MCF 10A (cell line): ENCODE measurements at places on chromosomes 3 and 15.

DNA sequence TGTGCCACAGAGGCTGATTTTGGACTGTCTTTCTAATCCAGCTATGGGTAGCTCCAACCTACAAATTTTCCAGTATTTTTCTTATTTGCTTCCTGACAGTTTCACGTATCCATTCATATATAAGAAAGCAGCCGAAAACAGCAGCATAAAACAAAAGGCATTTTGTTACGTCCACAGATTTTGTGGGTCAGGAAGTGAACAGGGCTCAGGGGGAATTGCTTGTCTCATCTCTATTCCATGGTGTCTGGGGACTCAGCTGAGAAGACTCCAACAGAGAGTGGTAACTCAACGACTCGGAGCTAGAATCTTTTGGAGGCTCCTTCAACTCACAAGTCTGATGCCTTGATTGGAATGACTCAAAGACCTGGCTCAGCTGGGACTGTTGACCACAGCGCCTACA is 11.7 kb upstream of the SAMMSON start:
- no peak for DNase-seq

GRCh38 chr3:12829886-12830784 is 11.2 kb downstream of the RPL32 start:
- DNase-seq = peak; percentile 29

GRCh38 chr15:75454471-75455378 is 3.2 kb upstream of the SIN3A start:
- DNase-seq = no peak

GRCh38 chr15:29067949-29068348 is 182.2 kb downstream of the APBA2 start:
- DNase-seq = no peak

DNA sequence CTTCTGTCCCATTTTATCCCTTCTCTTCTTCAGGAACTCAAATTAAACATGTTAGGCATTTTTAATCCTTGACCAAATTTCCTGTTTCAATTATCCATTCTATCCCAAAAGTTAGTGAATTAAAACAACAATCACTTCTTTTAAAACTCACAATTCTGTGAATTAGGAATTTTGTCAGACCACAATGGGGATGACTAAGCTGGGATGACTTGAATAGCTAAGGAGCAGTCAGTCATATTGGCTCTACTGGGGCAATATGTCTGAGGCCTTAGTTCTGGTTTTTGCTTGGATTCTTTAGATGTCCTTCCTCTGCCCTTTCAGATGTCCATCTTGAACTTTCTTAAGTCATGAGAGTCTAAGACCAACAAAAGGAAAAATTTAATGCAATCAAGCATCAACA is 178.2 kb upstream of the TGFBR2 start:
- no peak for DNase-seq

DNA sequence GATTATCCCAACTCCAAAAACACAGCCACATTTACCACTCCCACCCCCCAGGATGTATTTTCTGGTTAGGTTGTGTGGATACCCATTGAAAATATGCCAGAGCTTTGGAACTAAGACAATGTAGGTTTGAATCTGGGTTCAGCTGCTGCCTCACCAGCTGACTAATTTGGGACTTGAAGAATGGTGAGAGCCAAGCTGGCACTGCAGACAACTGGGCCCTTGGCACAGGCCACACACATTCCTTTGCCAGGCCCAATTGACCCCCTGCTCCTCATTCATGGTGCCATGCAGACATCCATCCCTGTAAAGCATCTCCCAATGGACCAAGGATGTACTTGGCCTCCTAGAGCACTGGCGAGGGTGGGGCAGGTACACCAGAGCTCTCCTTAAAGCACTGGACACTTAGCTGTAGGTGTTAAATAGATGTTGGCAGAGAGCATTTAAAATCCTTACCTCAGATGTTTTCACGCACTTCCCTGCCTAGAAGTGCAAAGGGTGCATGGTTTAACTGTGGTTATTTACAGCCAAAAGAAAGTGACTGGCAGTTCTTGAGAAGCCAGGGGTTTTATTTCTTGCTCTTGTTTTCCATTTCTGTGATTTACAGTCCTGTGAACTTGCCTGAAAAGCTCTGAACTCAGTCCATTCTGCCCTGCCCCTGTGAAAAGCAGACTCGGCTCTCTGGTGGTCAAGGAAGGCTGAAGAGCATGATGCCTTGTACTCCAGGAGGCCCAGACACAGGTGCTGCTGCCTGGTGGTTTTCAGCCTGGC is 138.5 kb downstream of the CLSTN2 start:
- no peak for DNase-seq

GRCh38 chr15:28895146-28895545 is 9.4 kb downstream of the APBA2 start:
- no peak for DNase-seq

DNA sequence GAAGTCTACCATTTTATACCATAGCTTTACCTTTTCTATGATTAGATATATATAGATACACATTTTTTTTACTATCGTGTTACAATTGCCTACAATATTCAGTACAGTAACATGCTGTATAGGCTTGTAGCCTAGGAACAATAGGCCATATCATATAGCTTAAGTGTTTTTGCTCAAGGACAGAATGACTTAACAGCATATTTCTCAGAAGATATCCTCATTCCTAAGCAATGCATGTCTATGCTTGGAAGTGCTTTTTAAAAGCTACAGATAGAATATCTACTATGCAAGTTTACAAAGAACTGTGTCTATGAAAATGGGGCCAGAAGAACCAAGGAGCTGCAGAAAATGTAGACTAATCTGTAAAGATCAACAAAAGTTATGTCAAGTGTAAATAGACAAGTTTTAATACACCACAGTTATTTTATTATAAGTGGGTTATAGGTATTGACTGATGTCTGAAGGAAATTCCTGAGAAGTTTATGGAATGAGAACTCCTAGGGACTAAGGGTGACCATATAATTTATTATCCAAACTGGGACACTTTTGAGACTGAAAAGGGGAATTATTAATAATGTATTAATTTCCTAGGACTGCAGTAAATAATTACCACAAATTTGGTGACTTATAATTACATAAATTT is 138.7 kb upstream of the TGFBR2 start:
- no peak for DNase-seq

DNA sequence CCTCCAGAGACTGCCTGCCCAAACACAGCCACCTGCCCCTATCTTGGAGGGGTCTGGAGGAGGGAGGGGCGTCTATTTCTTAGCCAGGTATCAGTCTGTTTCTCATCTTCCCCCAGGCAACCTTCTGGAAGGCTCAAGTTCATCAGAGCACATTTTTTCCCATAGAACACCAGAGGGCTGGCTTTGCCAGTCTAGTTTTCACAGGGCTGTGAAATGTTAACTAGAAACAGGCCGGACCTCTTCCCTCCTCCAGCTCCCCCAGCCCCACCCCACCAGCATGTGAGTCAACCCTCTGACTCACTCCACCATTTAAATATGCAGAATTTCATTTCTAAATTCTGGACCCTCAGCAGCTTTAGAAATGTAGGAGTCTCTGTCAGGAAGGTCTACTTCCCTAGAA is 66.9 kb downstream of the SLCO2A1 start:
- DNase-seq = peak; percentile 50

- DNase-seq = no peak
Measured at GRCh38 chr3:34022147-34022546, 223.7 kb downstream of the PDCD6IP start.

DNA sequence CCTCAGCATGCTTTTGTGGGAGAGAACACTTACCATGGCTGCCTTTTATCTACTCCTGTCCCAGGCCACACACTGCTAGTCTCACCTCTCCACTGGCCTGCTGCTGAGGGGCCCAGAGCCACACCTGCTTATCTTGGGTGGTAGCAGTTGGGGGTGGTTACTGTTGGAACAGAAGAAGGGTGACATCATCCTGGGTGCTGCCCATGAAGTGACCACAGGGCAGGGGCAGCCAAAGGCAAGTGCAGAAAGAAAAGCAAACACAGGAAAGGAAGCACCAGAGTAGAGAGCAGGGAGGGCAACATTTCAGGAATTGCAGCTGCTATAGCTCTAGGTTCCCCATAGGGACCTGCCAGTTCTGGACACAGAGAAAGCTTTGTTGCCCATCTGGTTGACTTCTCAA is 345.2 kb downstream of the VPS13C start:
- DNase-seq = peak; percentile 6

DNA sequence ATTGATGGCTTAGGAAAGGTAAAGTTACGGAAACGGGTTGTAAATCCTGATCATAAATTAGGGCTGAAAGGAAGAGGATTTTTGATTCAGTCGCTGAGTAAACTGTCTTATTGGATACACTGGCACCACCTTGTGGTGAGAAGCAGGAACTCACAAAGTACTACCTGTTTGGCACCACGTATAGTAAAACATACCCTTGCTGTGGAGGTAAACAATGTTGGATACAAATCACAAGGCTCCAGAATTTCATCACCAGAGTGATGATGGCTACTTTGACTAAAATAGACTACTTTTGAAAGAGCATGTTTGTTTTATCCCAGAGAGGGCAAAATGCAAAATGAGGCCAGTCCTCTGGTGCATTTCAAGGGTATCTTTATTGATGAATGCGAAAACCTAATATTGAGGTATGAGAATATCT is 216.9 kb downstream of the IGSF11 start:
- peak; percentile 76 for DNase-seq

- no peak for DNase-seq
Measured at GRCh38 chr3:24043985-24044384, 98.9 kb downstream of the NR1D2 start.

DNA sequence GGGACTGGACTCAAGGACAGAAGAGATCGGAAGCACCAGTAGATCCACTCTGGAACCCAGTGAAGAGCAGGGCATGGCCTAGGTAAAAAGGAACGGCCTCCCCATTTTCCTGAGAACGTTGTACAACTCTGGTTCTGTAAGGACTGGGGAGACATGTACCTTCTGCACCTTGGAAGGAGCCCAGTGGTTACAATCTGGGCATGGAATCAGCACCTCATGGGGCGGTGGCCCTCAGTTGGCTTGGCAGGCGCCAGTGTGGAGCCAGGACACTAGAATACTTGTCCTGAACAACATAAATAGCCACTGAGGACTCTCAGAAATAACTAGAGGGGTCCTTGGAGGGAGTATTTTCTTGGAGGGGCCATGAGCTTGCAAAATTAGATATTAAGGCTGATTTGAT is 25.6 kb downstream of the EAF1 start:
- DNase-seq = no peak

- DNase-seq = peak; percentile 53
Measured at GRCh38 chr3:9883706-9884554, 3.9 kb upstream of the CIDEC start.

DNA sequence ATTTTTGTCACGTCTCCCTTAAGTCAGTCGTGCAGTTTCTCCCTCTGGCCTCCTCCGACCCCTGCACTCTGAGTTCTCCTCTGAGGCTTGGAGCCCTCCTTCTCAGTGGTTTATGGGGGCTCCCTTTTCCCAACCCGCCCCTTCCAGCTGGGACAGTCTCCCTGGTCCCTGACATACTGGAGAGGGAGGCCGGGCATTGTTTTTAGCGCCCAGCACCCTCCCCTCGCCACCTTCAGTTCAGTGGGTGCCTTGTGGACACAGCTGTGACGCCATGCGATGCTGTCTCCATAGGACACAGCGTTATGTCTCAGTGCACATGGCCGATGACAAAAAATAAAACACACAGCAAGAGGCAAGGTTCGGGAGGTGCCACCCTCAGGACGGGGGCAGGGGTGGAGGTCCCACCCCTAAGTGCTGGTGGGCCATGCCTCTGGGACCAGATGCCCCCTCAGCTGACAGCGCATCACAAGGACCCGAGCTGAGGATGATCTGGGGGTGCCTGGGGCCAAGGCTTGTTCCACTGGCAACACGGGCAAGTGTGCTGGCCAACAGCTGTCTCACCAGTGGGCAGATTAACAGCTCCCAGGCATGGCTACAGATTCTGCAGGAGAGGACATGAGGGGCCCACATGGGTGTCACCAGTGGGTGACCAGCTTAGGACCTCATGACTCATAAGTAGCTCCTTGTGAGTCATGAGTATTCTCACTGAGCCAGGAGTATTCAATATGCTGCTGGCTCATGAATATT is 81.6 kb downstream of the PLXNA1 start:
- peak; percentile 43 for DNase-seq

GRCh38 chr3:170024581-170024980 is 13.2 kb upstream of the GPR160 start:
- DNase-seq = no peak

- DNase-seq = peak; percentile 39
Measured at GRCh38 chr3:184305577-184305976, 6.5 kb downstream of the PSMD2 start.

DNA sequence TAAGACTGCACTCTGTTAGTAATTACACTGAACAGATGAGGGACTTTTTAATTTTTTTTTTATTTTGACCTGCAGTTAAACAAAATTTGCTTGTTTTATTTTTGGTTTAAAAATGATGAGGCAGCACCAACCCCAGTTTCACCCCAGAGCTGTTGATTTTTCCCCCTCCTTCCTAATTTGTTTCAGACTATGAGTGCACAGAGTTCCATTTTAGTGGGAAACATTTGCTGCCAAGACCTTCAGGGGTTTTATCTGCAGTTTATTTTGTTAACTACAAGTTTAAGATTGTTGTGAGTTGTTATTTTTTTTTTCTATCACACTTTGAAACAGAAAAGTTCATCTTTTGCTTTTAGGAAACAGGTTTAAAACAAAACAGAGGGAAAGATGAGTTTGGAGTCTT is 455.9 kb upstream of the NR2F2 start:
- DNase-seq = no peak

DNA sequence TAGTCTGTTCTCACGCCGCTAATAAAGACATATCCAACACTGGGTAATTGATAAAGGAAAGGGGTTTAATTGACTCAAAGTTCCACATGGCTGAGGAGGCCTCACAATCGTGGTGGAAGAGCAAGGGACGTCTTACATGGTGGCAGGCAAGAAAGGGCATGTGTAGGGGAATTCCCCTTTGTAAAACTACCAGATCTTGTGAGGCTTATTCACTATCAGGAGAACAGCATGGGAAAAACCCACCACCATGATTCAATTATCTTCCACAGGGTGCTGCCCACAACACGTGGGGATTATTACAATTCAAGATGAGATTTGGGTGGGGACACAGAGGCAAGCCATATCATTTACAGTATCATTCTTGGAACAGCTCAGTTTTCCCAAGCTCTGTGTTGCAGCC is 268.0 kb downstream of the SUCLG2 start:
- no peak for DNase-seq
